KG1 (cell line): ENCODE measurements at places on chromosomes 1 and 21.

- DNase-seq: no peak
Observed at GRCh38 chr1:12573015-12573825, 44.8 kb downstream of the DHRS3 start.

DNA sequence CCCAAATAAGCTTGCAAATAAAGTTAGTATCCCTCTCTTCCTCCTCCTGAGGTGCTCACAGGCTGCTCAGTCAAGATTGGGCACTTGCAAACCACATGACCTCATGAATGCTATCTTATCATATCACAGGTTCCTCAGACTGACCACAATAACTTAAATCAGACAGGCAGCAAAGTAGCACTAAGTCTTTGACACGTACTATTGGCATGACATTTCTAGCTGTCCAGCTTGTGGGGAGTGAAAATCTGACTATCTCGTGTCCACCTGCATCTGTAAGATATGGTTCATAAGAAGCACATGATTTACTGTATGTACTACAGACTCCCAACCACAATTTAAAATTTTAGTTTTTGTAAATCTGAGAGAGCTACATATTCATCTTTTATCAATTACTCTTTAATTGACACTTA, 58.0 kb upstream of the GFI1 start:
- DNase-seq: no peak

GRCh38 chr1:164602101-164602422, 43.1 kb downstream of the PBX1 start:
- no peak for DNase-seq

GRCh38 chr1:61270761-61271411, 188.5 kb downstream of the NFIA start:
- no peak for DNase-seq

- DNase-seq: no peak
Observed at GRCh38 chr1:200107004-200107470, 79.5 kb downstream of the NR5A2 start.

DNA sequence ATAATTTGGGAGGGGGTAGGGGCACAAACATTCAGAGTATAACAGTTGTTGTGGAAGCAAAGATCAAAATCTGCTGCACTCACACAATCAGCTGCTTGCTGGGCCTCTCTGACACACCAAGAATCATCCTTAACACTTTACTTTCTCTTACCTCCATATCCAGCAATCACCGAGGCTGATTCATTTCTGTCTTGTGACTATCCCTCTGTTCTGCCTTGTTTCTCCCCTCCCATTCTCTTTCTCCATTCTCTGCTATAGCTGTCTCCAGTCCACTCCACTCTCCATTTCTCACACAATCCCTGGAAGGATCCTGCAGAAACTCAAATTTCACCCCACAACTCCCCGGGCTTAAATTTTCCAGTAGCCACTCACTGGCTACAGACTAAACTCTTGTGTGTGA, 91.8 kb upstream of the NGF start:
- DNase-seq: no peak

DNA sequence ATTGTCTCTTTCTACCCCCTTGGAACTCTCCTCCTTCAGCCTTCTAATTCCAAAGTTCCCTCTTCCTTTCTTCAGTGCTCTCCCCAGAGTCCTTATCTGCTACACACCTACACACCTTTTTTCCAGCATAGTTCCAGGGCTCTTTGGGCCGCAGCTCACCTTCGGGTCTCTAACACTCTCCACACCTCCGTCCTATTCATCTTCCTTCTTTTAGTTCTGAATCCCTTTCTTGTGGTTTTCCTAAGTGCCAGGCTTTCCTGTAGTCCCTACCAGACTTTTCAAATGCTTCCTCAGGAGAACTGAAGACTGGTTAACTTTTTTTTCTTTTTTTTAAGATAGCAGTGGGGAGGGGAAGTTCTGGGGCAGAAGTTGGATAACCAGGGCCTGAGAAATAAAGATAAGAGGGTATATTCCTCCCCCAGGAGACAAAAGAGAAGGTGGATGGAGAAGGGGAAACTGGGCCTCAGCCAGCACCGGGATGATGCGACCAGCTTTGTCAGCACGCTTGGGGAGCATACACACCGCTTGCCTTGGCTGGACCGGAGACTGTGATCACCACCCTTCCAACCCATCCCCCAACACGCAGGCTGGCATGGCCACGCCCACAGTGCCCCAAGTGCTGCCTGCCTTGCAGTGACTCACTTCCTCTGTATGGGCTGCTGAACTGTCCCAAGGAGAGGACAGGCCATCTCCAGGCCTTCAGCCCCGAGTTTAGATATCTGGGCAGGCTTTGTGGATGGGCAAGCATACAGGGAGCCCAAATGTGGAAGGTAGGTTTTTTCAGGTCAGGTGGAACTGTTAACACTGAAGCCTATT, 2.5 kb upstream of the CERS2 start:
- peak; percentile 75 for DNase-seq

- DNase-seq: no peak
Observed at GRCh38 chr1:90922202-90922601, 99.6 kb downstream of the ZNF644 start.

- no peak for DNase-seq
Observed at GRCh38 chr1:76444773-76445172, 370.2 kb downstream of the ST6GALNAC3 start.

- DNase-seq: no peak
Observed at GRCh38 chr1:200846398-200846797, 26.4 kb upstream of the GPR25 start.

DNA sequence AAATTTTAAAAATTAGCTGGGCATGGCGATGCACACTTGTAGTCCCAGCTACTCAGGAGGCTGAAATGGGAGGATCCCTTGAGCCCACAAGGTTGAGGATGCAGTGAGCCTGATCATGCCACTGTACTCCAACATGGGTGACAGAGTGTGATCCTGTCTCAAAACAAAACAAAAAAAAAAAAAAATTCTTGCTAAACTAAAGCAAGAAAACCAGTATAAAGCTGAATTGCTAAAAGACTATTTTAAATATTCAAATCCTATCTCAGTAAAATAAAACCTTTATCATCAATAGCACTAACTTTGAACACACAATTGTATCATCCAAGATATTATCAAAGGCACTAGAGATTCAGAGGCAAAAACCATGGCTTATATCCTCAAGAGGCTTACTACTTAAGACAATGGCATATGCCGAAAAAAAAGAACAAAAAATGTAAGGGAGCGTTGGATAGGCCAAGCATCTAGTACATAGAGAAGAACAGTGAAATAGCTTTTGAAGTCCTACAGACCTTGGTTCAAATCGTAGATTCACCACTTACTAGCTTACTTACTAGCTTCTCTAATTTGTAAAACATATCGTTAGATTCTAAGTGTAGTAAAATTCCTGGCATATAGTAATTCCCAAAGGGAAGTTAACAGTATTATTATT, 3.6 kb downstream of the EPS15 start:
- DNase-seq: peak; percentile 55

- DNase-seq: no peak
Observed at GRCh38 chr1:29332204-29332603, 95.9 kb downstream of the PTPRU start.

- no peak for DNase-seq
Observed at GRCh38 chr1:1282998-1283397, 2.8 kb downstream of the SCNN1D start.

DNA sequence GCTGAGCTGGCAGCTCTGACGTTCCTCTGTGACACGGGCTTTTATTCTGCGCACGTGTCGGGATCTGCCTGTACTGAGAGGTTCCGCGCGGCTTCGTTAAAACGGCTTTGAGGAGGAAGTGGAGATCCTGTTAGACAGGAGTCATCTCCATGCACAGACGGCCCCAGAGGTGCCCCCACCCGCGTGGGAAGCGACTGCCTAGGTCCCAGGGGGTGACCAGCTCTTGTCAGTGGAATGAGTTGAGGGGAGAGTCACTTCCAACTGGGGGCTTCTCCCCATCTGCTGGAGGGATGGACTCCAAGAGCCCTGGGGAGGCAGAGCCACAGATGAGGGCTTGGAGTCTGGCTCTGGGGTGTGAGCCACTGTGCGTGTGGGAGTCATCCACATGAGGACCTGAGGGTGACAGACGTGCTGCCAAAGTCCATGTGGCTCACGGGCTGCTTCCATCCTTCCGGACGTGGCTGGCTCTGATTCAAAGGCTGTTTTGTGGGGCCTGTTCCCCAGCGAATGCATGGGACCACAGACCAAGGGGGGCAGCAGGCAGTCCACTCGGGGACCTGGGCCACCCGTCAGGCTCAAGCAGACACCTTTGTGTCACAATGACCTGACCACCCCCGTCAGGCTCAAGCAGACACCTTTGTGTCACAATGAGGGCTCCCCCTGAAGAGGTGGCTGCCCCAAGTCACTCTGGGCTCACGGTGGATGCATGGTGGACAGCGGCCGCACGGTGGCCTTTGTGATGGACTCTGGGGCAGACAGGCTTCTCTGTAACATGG, 26.8 kb downstream of the PTTG1IP start:
- DNase-seq: no peak

DNA sequence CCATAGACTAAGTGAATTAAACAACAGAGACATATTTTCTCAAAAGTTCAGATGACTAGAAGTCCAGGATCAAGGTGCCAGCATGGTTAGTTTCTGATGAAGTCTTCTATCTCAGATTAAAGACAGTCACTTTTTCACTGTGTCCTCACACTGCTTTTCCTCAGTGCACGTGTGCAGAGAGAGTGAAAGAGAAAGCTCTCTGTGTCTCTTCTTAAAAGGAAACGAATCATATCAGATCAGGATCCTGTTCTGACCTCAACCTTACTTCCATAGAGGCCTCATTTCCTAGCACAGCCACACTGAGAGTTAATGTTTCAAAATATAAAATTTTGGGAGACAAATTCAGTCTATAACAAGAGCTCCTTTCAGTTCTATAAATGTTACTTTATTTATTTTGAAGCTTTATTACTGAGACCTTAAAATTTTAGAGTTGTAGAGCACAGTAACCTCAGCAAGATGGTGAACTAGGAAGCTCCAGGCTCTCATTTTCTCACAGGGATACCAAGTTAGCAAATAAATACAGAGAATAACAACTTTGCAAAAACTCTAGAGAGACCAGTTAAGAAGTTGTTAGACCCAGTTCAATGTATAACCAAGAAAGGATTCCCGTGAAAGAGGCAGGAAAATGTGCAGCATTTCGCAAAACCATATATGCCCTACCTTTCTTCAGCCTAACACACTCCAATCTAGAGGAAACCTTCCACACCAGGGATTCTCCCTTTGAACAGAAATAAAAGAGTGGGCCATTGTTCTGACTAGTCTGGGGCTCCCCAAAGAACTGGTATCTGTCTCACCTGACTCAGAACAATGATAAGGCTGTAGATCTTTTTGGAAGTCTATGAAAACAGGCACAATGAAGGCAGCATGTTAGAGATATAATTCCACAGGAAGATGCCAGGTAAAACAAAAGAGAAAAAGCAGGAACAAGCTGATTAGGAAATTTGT, 372.2 kb downstream of the MRPL39 start:
- no peak for DNase-seq

- DNase-seq: no peak
Observed at GRCh38 chr1:241701483-241702295, 49.6 kb downstream of the WDR64 start.

- DNase-seq: no peak
Observed at GRCh38 chr1:218259800-218260199, 25.3 kb upstream of the RRP15 start.
